ENCODE measurements at places on chromosomes 7 and 10.
A peak's percentile ranks its signal among the peaks of the same experiment; 100 is the strongest.

- DNase-seq = no peak
Measured at GRCh38 chr10:95214369-95214768, 20.3 kb downstream of the ACSM6 start.

- no peak for DNase-seq
Measured at GRCh38 chr10:29022513-29022912, 266.4 kb upstream of the LYZL1 start.

DNA sequence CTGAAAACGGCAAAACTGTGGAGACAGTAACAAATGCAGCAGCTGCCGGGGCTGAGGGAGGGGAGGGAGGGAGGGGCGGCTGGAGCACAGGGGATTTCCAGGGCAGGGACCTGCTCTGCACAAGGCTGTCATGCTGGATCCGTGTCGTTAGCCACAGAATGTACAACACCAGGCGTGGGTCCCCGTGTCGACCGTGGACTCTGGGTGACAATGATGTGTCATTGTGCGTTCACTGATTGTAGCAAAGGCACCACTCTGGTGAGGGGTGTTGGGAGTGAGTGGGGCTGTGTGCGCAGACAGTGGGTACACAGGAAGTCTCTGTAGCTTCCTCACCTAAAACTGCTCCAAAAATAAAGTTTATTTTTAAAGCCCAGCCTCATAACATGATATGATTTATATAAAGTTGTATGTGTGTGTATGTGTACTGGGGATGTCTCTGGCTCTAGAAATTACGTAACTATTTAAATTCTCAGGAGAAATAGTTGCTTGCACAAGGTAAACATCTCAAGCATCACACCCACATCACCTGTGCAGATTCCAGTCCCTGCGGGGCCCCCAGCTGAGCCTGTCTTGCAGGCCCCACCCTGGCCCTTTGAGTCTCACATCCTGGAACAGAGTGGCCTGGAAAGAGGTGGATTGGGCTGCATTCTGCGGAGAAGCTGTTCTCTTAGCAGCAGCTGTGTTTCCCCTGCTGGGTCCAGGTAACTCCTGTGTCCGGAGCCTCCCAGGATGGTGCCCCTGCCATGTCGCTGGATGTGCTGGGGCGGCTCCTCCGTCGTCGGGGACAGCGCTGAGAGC lies 135.7 kb downstream of the DYNC2I1 start:
- peak; percentile 51 for DNase-seq

DNA sequence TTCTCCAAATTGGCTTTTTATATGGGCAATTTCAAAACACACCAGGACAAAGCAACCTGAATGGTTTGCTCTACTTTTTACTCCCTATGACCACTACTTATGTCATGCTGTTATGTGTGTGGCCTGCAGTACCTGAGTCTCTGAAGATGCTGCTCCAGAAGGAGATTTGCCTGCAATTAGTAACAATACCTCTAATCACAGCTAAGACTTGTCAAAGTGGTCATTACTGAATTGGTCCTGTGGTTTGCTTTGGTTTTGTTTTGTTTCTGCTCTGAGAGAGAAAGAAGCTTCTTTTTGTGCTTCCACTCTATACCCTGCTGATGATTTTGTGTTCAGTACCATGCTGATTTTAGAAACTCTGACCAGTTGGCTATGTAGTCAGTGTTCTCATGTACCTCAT lies 25.5 kb downstream of the HGF start:
- no peak for DNase-seq

DNA sequence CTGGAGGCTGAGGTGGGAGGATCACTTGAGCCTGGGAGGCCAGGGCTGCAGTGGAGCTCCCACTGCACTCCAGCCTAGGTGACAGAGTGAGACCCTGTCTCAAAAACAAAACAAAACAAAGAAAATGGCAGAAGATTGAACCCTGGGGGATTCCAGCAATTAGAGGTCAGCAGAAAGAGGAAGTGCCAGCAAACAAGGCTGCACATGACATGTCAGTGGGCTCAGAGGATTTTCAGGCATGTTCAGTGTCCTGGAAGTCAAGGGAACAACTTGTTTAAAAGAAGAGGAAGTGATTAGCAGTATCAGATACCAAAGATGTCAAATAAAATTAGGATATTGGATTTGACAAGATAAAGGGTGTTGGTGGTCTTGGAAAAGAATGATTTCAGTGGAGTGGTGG lies 32.3 kb downstream of the RAB18 start:
- no peak for DNase-seq

GRCh38 chr10:77633376-77633775 lies 4.2 kb downstream of the KCNMA1 start:
- no peak for DNase-seq

- peak; percentile 74 for DNase-seq
Measured at GRCh38 chr7:43364391-43364790, 218.5 kb upstream of the STK17A start.

DNA sequence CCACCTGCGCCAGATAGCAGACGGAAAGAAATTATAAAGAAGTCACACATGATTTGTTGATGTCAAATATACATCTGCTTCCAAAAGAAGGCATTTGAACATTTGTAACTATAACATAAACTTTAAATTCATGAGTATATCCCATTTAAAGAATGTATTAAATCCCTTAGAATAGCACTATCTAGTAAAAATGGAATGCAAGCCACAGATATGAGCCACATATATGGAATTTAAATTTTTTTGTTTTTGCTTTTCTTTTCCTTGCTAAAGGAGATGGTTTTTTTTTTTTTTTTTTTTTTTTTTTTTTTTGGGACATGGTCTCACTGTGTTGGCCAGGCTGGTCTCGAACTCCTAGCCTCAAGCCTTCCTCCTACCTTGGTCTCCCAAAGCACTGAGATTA lies 730.8 kb downstream of the PHTF2 start:
- no peak for DNase-seq

- DNase-seq = no peak
Measured at GRCh38 chr10:33760056-33760943, 425.8 kb upstream of the NRP1 start.

- no peak for DNase-seq
Measured at GRCh38 chr7:1985042-1985441, 247.7 kb downstream of the MAD1L1 start.

DNA sequence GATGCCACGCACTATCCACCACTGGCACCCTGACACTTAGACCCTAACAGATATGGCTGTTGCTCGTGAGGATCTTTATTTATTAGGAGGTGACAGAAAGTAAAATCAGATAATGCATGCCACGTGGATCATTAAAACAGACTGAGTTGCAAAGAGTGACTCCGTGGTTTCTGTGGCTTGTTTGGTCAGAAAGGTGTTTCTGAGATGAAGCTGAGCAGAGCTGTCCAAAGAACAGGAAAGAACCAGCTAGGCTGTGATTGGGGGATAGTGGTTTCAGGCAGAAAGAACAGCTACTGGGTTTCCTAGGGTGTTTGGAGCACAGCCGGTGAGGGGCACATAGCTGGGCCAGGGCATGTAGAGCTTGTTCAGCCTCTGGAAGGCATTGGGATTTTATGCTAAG lies 34.4 kb downstream of the CSGALNACT2 start:
- DNase-seq = no peak

- DNase-seq = no peak
Measured at GRCh38 chr10:17088118-17088806, 41.3 kb downstream of the CUBN start.

GRCh38 chr10:11721806-11722205 lies 20.4 kb upstream of the ECHDC3 start:
- DNase-seq = no peak

DNA sequence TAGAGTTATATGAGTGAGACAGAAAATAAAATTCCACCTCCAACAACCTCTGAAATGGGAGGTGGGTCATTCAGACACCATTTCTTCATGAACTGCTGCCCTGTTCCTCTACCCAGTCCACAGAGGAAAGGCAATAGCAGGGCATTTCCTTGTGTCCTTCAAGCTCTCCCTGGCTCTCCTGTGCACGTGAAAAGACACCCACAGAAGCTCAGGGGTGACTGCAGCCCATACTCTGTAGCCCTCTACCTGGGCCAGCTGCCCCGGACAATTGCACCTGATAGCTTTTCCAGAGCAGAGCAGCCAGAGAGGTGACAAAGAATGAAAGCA lies 10.0 kb downstream of the ST8SIA6 start:
- DNase-seq = no peak

Data from posterior cingulate gyrus (tissue), 11 donors.